ENCODE measurements at places on chromosomes 5 and 9.

DNA sequence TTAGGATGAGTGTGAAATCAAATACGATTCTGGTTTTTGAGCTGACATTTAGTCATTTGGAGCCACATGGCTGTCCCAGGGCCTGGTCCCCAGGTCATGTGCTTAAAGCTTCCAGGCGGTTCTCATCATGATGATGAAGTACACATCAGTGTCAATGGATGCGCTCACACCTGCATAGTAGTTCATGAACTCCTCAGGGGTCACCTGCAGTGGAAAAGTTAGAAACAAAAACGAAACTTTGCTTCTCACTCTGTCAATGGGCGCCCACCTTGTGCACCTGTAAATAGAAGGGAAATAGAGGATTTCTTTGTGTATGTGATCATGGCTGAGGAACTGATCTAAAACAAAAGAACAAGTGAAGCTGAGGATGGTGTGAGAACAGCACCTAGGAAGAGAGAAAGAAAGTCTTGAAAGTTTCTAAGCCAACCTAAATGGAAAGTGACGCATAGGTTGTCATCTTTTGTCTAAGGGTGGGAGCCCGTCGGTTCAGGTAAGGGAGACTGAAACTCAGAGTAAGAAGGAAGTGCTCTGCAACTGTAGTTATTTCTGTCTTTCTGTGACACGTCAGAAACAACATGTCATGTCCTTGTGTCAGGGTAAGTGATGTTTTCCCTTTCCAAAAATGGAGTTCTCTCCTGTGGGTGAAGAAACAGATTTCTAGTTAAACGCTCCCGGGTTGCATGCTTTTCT lies 33.8 kb downstream of the CAPSL start:
- DNase-seq: no peak

DNA sequence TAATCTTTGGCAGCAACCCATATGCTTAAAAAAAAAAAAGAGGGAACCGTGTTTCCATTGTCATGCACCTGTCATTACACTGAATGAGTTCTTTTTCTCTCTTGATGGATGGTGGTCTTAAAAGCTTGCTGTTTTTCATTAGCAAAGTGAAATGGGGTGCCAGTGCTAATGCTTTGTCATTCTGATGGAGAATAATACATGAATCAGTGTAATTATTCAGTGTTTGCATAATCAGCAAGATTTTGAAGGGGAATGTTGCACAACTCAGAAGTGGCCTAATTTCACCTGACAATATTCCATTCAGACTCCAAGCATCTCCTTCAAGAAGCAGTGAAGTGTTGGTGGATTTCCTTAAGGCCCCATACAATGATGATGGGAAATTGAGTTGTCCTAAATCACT lies 38.1 kb downstream of the MAP1B start:
- no peak for DNase-seq

DNA sequence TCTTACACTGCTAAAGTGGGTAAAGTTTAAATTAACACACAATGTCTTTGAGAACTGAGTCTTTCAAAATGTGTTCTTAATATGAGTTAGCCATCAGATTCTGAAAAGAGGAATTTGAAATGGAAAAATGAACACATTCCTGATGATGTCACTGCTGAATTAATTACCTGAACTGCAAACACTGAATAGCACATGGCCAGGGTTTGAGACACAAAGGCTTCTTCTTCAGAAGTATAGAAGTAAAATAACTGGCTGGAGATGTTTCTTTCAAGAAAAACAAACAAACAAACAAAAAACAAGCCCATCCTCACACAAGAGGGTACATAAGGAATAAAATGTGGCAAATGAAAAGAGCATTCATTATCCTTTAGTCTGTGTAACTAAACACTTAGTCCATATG lies 7.1 kb downstream of the GLIS3 start:
- DNase-seq: no peak

GRCh38 chr5:114438471-114438870 lies 76.6 kb downstream of the KCNN2 start:
- DNase-seq: no peak

DNA sequence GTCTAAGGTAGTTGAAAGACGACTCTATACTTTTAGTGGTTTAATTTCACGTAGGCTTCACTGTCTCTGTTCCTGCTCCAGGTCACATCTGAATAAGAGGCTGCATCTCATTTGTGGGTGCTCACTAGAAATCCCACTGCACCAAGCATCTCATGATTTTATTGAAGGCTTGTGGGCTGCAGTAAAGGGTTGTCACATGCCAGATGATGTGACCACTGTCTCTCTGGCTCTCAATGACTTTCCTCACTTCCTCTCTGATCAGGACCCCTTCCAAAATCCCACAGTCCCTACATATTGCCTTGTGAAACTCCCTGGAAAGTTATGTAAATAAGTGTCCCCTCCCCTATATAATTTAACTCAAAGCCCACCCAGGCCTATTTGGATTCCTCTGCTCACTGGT lies 8.9 kb upstream of the ZCCHC10 start:
- no peak for DNase-seq

DNA sequence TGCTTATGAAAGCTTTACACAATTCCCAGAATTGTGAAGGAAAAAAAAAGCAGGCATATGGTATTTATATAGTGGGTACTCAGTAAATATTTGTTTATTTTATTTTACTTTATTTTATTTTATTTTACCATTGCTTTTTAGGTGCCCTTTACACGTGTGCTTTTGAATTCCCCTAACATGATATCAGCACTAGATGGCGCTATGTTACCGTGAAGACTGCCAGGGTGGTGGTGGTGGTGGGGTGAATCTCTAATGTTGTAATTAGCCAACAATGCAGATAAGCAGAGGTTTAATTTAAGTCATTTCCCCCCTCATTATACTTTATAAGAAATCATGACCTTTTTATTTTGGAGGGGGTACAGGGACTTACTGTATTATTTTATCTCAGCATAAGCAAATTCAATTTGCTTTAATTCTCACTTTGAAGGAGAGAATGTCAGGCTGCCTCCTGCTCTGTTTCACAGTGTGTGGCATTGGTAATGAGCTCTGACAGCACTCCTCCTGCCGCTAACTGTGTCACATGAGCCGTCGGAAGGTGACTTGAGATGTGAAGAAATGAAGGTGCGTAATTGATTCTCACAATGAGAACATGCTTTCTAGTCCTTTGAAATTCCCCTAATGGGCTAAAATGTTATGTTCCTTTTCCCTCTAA lies 165.6 kb downstream of the YTHDC2 start:
- peak; percentile 64 for DNase-seq

DNA sequence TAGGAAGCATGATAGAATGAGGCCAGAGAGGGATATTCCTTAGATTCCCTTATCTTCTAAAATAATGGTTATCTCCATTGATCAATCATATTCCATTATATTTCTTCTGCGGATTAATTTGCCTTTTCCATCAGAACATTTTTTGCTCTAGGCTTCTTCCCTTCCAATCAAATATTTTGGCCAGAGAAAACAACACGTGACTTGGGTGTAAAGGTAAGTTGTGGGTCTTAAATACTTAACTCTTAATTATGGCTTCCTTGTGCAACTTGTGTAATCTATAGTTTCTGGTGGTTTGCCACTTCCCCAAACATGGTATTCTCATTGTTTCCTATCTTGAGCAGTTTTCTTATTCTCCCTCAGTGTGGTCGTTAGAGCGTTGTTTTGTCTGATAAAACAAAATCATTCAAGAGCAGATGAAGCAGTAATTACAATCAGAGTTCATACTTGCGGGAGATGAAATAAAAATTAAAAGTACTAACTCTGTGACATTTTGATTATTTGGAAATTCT lies 889.3 kb downstream of the MAT2B start:
- peak; percentile 72 for DNase-seq

GRCh38 chr5:157598350-157598936 lies 22.9 kb upstream of the ADAM19 start:
- DNase-seq: no peak

GRCh38 chr5:32126691-32127090 lies 47.4 kb downstream of the GOLPH3 start:
- no peak for DNase-seq

Measured in KBM-7 (cell line).